ENCODE measurements at places on chromosomes 5 and 9.

DNA sequence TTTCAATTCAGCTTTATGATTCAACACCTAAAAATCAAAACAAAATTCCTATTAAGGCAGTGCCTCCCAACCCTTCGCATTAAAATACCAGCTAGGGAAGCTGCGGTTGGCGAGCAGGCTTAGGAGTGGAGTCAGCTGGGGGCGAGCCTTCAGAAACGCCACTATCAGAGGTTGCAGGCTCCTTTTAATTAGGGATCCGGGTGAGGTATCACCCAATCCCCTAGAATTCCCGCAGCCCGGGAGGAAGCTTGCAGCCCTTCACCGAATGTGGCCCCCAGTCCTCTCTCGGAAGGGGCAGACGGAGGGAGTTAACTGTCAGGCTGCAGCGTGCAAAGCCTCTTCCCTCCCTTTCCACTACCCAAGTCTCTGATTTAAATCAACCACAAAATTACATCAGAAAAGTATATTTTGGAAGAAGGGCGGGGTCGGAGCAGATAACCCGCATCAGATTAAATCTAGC lies 1.7 kb downstream of the STC2 start:
- DNase-seq: no peak

DNA sequence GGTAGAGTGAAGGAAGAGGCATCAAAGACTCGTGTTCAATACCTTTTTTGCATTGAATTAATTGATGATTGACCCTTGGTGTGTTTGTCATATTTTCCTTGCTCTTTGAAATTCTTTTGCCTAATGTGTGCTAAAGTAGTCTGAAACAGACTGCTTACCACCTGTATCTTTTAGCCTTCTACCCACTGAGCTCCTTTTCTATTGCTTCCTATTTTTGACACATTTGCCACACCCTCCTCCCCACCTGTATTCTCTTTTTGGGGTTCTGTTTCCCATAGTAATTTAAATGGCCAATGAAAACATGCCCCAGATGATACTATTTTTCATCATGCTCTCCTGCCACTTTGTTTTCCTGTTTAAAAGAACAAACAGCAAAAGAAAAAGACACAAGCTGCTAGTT lies 78.5 kb downstream of the ZCCHC7 start:
- no peak for DNase-seq

GRCh38 chr9:129553277-129553676 lies 67.6 kb downstream of the C9orf50 start:
- no peak for DNase-seq

- no peak for DNase-seq
Observed at GRCh38 chr9:109036744-109037680, 23.7 kb upstream of the CTNNAL1 start.

- DNase-seq: peak; percentile 74
Observed at GRCh38 chr5:134026521-134027287, 21.9 kb upstream of the VDAC1 start.

DNA sequence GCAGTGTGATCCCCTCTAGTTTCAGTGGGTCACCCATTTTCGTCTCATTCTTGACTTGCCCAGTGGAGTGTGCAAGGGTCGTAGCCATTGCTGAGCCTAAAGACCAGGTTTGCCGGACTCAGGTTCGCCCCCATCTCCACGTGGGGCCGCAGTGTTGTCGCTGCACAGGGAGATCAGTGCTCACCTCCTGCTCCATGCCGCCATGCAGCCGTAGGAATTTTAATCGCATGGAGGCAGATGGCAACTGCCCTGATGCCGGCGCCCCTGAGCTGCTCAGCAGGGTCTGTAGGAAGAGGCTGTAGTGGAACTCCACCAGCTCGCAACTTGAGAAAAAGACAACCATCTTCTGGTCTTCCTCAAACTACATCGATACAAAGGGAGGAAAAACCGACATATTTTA lies 24.1 kb downstream of the DDX31 start:
- no peak for DNase-seq

DNA sequence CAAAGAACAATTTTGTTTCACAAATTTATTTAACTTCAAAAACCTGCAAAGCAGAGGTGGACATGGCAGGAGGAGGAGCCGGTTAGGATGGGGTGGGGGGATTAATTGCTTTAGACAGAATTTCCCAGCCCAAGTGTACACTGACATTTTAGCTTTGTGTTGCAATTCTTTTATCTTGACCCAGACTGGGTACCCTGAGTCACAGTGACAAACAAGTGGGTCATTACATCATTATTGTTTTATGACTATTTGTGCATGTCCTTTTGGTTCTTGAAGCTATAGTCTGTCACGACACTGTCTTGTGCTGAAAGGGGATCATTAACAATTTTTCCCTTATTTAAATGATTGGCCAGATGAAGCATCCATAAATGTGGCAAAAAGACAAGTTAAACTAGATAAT lies 84.5 kb upstream of the VCAN start:
- no peak for DNase-seq

GRCh38 chr9:88270413-88270812 lies 117.8 kb upstream of the SPIN1 start:
- DNase-seq: no peak

DNA sequence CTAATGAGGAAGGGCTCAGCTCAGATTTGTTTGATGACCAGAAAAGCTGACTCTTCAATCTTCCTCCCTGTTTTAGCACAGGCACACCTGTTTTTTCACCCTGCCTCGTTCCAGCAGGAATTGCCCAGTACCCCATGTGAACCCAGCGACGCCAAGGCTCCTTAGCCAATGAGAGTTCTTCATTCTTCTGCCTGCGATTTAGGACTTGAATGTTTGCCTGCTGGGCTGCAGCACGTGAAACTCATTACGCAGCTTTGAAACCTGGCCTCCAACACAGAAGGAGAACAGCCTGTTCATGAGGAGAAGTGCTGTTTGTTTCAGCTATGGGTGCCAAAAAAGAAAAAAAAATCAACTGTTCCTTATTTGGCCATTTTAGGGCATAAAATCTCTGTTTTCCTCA lies 315.5 kb downstream of the TRPM3 start:
- DNase-seq: no peak

DNA sequence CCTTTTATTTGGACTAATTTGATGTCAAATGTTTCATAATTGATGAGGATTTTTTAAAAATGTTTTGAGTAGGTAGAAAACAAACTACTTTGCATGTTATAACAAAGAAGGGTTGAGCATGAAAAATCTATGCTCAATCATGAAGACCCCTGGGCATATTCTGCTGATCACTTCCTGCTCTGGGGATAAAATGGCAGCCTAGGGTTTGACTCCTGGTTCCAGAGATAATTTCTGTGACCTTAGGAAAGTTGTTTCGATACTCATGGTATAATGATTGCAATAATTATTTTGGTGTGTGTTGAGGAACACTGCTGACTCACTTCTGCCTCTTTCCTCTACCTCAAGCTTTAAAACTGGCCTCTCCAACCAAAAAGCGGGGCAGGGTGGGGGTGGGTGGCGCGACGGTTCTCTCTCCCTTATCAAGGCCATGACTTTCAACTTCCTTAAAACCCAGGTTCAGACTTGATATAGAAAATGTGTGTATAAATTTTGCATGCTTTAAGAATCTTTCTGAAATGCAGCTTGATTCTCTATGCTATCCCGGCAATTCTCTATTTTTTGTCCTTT lies 6.0 kb upstream of the PIP5K1B start:
- no peak for DNase-seq

DNA sequence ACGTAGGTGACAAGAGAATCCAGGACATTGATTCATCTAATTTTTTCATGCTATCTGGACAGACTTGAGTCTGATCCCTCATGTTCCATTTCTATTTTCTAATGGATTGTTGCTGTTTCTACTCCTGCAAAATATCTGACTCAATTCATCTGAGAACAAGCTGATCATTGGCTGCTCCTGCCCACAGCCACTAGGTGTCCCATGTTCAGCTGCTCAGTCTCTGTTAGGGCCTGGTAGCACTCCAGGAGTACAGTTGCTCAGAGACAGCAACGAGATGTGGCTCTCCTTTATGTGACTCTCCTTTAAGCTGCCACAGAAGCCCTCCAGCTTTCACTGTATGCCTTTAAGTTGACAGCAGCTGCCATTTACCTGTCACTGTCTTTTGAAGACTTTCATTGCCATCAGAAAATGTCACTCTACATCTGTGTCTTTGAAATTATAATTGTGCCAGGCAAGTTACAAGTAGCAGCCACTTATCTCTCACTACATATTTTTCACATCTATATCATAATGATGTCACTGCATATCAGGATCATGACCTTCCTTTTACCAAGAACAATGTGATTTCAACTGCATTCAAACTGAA lies 1944.2 kb upstream of the NUDT12 start:
- DNase-seq: no peak

DNA sequence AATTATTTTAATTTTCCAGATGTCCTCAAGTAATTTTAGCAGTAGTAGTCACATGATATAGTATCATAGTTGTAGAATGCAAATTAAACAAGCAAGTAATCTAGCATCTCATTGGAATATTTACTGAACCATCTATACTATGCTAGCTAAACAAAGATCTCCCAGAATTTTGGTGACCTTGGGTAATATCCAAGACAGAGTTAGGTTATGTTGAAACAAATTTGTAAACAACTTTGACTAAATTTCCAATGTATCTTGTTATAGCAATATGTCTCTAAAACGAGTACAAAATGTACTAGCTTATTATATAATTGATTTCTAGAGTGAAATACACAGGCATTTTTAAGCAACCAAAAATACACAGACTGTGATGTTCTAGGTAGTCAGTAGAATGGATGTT lies 41.5 kb downstream of the VCAN start:
- no peak for DNase-seq

- DNase-seq: no peak
Observed at GRCh38 chr9:122376796-122377195, 6.0 kb downstream of the PTGS1 start.

- no peak for DNase-seq
Observed at GRCh38 chr9:134644725-134645606, 3.4 kb downstream of the COL5A1 start.

- no peak for DNase-seq
Observed at GRCh38 chr9:131851414-131851813, 111.5 kb upstream of the RAPGEF1 start.

- DNase-seq: no peak
Observed at GRCh38 chr5:92641031-92641962, 939.7 kb downstream of the NR2F1-AS1 start.

DNA sequence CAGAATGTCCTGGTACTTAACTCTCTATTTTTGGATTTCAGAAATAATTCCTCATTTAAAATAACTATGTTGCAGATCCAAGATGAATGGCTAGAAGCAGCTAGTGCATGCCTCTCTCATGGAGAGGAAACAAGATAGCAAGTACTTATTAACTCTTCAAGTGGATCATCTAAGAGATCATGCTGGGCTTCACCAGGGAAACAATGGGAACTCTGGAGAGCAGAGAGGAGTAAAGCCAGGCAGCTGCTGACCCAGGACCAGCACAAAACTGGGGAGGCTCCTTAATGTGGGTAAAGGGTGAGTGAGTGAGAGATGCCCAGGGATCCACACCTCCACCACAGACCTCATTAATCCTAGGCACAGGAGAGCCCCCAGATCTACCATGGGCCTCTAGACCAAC lies 897.8 kb upstream of the ACO1 start:
- no peak for DNase-seq

GRCh38 chr9:134546746-134547145 lies 94.9 kb upstream of the COL5A1 start:
- DNase-seq: no peak

DNA sequence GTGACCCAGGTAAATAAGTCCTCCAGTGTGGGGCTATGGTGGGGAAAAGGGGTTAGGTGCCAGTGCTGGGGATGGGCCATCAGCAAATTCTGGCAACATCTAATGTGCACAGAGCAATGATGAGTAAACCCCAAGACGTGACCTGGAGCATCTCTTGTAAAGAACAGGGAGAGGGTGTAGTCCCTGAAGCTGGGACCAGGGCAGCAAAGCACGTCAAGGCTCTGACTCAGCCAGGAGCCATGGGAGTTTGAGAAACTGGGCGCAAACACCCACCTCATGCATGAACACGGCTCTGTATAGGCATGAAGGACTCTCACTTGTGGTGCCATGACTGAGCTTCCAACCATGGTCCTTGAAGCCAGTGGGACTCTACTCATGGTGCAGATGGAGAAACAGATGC lies 51.8 kb downstream of the DUSP1 start:
- DNase-seq: no peak

- DNase-seq: no peak
Observed at GRCh38 chr5:125277494-125278154, 531.2 kb upstream of the ZNF608 start.

DNA sequence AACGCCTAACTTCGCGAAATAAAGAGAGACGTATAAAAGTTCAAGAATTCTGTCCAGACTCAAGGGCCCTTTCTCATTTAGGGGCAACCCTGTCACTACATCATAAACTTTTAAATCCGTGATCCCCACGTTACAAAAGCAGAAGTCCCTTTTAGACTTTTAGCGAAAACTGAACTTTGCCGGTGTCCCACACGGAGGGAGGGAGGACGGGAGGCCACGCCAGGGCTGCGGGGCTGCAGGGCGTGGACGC lies 515 bp upstream of the F2R start:
- no peak for DNase-seq

- DNase-seq: no peak
Observed at GRCh38 chr5:145598983-145599382, 236.2 kb downstream of the PRELID2 start.

DNA sequence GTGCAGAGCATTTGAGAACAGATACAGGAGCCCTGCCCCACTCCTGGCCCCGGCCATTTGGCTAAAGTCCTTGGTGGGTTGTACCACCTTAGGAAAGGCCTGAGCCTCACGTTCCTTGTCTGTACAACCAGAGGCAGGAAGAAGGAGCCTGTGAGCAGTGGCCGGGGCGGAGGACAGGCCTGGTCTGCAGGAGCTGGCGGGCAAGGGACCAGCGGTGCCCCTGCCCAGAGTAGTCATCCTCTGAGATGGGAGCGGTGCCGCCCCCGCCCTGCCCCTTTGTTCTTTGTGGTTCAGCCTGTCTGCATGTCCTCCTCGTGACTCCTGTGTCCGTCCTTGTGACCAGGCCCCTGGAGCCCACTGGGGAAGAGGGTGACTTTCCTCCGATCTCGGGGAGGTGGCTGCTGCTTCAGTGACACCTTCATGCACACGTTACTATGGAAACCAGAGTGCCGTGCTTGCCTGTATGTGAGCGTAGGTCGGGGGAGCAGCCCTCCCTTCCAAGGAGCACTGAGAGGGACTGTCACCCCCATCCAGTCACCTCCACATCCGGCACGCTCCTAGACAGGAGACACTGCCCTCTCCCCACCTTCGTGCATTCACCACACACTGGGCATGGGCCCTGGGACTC lies 42.9 kb downstream of the UNC5A start:
- no peak for DNase-seq

- DNase-seq: no peak
Observed at GRCh38 chr5:115246361-115246991, 16.2 kb downstream of the PGGT1B start.

- no peak for DNase-seq
Observed at GRCh38 chr5:45826055-45826454, 129.9 kb upstream of the HCN1 start.

DNA sequence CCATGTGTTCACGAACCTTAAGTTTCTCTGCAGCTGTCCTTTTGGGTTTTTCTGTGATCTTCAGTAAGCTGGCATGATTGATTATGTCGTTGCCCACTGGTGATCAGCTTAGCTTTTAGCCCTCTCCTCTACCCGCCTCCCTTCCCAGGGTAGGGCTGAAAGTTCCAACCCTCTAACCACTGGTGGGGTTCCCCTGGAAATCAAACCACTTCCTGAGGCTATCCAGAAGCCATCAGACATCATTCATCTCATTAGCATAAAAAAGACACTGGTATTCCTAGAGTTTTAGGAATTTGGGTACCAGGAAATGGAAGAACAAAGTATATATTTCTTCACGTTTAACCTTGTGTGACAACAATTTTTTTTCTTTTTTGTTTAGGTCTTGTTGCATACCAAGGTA lies 29.8 kb downstream of the SPIN1 start:
- DNase-seq: no peak
